B cell (primary cell): ENCODE measurements at places on chromosomes 16 and 17. TPM values are rescaled to one million over a fixed set of nuclear protein-coding genes. Genes with fewer than 3 reads are reported as not detected.

Gene CMTM2
- polyA plus RNA-seq: not detected in 2 replicates

Gene PRRT2
- polyA plus RNA-seq: 0.71 and 0.79 TPM in 2 replicates

Gene PTX4
- polyA plus RNA-seq: 0.27 and 0.33 TPM in 2 replicates

Gene C17orf78
- not detected in 2 replicates for polyA plus RNA-seq

Gene ADGRG3
- polyA plus RNA-seq: 0.10 TPM in 1 of 2 replicates, not detected in the other

Gene KRTAP2-3
- not detected in 2 replicates for polyA plus RNA-seq

Gene TRPV2
- 85.6 and 89.0 TPM in 2 replicates for polyA plus RNA-seq

Gene CRHR1
- not detected in 2 replicates for polyA plus RNA-seq

Gene TEKT5
- polyA plus RNA-seq: 0.25 and 0.57 TPM in 2 replicates

Gene MYH11
- 0.16 and 0.23 TPM in 2 replicates for polyA plus RNA-seq

Gene CCDC43
- polyA plus RNA-seq: 3.3 and 5.9 TPM in 2 replicates

Gene MT4
- not detected in 2 replicates for polyA plus RNA-seq

Gene HSD17B2
- polyA plus RNA-seq: not detected in 2 replicates

Gene TOP2A
- 0.36 and 0.50 TPM in 2 replicates for polyA plus RNA-seq

Gene UNKL
- 53.9 and 62.7 TPM in 2 replicates for polyA plus RNA-seq

Gene G6PC1
- polyA plus RNA-seq: not detected in 2 replicates

Gene SBK1
- polyA plus RNA-seq: 0.22 and 0.78 TPM in 2 replicates

Gene PDILT
- polyA plus RNA-seq: not detected in 2 replicates

Gene KLHL10
- polyA plus RNA-seq: 0.37 TPM in 1 of 2 replicates, not detected in the other

Gene MPV17L
- 0.06 TPM in 1 of 2 replicates, not detected in the other for polyA plus RNA-seq

Gene ATP2C2
- 0.06 TPM in 1 of 2 replicates, not detected in the other for polyA plus RNA-seq

Gene CLEC3A
- not detected in 2 replicates for polyA plus RNA-seq
